CD4-positive, alpha-beta T cell treated with Interleukin-15 for 1 hour (primary cell): ENCODE measurements at places on chromosomes 12 and 14.

GRCh38 chr12:28413460-28414109, 223.3 kb downstream of the CCDC91 start:
- no peak for DNase-seq

DNA sequence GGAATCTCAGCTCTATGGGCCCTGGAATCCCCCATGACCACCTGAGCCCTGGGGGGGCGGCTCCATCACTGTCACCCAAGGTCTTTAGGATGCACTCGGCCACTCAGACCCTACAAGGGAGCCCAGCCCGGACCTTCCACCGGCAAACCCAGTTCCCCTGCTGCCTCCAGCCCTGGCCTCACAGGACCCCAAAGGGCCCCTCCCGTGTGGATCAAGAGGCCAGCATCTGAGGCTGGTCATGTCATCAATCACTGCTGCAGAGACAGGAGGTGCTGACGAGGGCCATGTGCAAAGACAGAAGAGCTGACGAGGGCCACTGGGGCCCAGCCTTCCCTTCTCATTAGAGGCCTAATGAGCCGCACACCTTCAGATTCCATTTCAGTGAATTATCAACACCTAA, 39.0 kb upstream of the SFSWAP start:
- no peak for DNase-seq

- DNase-seq = no peak
Observed at GRCh38 chr14:23062002-23062401, 4.7 kb upstream of the CDH24 start.

DNA sequence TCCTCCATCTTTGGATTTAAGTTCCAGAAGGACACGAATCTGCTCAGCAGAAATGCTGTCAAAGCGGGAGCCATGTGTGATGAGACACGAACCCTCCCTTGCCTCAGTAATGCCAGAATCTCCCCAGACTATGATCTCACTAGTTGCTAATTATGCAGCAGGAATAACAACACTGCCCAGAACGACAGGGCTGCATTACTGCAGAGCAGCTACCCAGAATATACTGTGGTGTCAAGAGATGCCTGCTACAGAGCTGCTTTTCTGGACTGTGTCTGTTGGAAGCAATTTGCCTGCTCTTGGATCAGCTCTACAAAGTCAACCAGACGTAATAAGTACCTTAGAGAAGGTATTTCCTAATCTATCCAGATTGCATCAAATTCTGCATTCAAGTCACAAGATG, 5.5 kb downstream of the CSRNP2 start:
- DNase-seq = no peak

DNA sequence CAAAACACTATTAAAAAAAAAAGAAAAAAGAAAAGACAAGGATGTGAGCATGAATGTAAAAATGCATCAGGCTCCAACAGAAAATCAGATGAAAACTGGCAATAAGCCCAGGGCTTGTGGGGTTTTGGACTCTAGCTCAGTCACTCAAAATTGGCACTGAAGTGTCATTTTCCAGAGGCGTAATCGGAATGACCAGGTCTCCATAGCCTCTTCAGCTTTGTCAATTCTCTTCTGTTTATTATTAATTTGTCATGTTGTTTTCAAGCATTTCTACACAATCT, 137.2 kb upstream of the TRHDE start:
- no peak for DNase-seq

- no peak for DNase-seq
Observed at GRCh38 chr12:70876952-70877351, 43.6 kb downstream of the PTPRR start.

- no peak for DNase-seq
Observed at GRCh38 chr14:23580152-23580926, 1.7 kb upstream of the JPH4 start.

- peak; percentile 1 for DNase-seq
Observed at GRCh38 chr14:104121142-104121541, 17.2 kb upstream of the KIF26A start.

- DNase-seq = no peak
Observed at GRCh38 chr12:113469224-113469948, 2.3 kb downstream of the LHX5 start.

DNA sequence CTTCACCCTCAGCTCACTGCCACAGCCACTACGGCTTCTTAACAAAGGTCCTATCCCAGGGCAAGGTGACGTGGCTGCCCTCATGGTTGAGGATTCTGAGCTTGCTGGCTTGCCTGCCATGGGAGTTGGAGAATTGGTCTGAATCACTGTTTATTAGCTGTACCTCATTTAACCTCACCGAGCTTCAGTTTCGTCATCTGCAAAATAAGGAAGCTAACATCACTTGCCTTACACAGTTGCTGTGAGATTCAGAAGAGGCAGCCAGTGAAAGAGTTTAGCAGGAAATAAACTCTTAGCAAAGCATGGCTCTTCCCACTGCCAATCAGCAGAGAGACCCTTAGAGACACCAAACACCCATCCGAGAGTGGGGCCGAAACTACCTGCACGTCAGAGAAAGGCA, 90.1 kb upstream of the KCNA1 start:
- no peak for DNase-seq

DNA sequence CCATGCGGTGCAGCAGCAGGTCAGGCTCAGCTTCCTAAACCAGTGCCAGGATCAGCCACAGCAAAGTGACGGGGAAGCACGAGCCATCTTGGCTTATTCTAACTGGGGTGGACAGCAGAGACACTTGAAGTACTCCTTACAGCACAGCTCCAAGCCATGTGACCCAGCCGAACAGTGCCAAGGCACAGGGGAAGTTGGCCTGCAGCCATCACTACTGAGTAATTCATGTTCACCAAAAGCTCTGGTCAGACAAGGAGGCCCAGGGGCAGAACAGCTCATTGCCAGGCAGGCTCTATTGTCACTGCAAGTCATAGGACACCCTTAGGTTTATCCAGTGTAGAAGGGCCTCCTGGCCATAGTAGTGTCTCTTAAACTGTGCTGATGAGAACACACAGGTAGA, 23.4 kb upstream of the SLC35F4 start:
- no peak for DNase-seq

DNA sequence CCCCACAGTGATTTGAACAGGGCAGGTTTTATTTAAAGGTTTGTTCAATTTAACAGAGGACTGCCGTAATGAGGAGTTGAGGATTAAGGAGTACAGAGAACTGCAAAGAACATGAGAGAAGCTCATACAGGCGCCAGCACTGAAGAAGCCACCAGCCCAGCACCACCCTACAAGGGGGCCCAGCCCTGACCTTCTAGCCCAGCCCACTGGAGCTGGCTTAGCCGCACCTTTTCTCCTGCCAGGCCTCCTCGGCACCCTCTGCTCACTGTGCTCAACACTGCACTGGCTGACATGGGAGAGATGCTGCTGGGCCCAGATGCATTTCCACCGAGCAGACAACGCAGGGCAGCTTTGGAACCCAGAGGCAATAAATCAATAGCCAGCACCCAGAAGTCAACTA, 36.5 kb upstream of the SFSWAP start:
- DNase-seq = no peak

GRCh38 chr12:55637467-55637866, 775 bp downstream of the OR10P1 start:
- DNase-seq = no peak

GRCh38 chr12:72098622-72099021, 160.0 kb downstream of the TPH2 start:
- DNase-seq = no peak

DNA sequence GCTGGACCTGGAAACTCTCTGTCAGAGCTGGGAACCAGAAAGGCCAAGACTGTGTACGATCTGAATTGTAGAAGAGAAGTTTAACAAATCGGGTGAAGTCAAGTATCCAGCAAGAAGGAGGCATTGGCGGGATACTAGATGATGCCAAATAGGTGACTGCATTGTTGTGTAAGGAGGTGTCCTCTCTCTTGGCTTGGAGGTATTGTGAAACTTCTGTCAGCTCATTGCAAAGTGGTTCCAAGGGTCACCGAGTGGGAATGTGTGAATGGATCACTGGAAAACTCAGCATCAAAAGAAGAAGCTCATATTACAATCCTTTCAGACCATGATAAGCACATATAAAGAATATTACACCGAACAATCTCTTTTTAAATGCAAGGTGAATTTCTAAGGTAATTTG, 11.7 kb downstream of the NAV3 start:
- no peak for DNase-seq

DNA sequence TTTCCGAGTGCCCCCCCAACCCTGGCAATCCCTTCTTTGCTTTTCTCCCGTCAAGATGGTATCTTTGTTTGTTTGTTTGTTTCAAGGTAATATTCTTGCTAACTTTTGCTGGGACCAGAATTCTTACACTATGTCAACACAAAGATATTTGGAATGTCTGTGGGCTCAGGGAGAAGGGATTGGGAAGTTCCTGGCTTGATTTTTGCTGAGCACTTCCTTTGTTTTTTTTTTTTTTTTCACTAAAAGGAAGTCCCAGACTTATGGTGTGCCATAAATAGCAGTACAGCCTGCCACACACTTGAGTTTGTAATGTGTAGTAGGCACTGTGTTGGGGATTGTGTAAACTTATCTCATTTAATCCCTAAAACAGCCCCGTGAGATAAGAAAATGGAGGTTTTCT, 11.2 kb upstream of the RNU6-7 start:
- no peak for DNase-seq

DNA sequence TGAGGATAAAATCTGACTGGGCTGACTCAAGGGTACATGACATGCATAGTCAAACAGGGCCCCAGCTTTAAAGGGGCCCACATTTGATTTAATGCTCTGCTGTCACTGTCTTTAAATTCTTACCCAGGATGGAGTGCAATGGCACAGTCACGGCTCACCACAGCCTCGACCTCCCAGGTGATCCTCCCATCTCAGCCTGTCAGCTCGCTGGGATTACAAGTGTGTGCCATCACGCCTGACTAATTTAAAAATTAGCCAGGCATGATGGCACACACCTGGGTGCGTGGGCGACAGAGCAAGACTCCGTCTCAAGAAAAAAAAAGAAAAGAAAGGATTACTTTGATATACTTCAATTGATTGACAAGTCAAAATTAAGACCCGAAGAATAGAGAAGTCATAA, 9.2 kb upstream of the PLBD1 start:
- DNase-seq = no peak

DNA sequence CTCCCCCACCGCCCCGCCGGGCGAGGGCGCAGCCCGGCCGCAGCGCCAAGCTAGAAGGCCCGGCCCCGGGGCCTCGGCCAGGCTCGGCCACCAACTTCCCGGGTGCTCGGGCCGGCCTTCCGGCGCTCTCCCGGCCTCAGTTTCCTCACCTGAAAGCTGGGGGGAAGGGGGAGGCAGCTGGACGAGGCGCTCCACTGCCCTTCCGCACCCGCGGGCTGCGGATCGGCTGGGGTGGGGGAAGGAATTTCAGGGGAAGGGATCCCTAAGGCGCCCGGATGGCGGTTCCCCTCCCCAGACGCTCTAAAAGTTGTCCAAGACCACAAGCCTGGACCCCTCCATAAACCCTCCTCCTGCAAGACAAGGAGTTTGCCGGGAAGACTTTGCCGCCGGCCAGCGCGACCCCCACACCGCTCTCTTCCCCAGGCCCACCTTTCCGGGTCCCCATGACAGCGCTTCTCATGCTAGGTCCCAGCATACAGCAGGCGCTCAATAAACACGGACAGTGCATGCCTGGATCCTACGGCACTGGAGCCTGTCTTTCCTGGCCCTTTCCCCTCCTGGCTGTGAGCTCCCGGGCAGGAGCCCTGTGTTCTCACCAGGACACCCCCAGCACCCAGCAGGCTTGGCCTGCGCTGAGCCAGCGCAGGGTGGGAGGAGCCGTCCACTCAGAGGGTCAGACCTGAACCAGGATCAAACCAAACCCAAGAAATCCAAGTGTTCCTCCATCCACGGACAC, 18.1 kb downstream of the BEGAIN start:
- no peak for DNase-seq

DNA sequence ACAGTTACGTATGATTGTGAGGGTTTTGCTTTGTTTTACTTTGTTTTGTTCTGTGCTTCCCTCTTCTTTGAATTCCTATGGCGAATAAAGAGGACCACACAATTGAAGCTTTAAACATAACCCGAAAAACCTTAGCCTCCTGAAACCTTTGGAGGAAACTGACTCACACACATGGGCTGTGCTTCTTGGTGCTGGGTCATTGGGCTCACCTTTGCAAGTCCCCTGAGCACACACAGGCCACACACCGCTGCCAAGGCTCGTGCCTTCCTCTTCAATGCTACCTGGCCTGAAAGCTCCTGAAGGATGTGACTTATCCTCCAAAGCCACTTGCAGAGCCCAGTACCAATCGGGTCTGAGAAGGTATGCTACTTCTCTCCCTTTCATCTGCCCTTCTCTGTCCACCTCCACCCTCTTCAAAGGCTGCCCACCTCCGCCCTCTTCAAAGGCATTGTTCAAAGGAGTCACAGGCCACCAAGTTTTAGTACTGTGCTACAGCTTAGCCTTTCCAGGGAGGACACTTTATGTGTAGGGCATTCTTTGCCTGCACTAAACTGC, 114.6 kb downstream of the FOXN3 start:
- no peak for DNase-seq

DNA sequence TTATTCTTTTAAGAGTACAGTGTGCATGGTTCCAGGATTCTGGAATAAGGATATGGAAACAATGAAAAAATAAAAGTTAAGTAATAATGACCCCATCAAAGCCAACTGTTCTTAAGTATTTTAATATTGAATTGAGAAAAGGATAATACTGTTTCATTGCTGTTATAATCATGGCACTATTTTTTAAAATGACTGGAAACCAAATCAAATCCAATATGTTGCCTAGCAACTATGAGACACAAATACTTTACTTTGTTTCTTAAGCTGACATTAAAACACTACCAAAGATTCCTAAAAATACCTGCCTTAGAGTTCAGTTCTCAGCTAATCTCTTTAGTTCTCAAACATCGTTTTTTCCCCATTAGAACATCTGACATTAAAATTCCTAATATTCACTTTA, 66.4 kb upstream of the OTOGL start:
- DNase-seq = no peak

GRCh38 chr14:103828315-103828967, 18.9 kb downstream of the PPP1R13B start:
- no peak for DNase-seq

DNA sequence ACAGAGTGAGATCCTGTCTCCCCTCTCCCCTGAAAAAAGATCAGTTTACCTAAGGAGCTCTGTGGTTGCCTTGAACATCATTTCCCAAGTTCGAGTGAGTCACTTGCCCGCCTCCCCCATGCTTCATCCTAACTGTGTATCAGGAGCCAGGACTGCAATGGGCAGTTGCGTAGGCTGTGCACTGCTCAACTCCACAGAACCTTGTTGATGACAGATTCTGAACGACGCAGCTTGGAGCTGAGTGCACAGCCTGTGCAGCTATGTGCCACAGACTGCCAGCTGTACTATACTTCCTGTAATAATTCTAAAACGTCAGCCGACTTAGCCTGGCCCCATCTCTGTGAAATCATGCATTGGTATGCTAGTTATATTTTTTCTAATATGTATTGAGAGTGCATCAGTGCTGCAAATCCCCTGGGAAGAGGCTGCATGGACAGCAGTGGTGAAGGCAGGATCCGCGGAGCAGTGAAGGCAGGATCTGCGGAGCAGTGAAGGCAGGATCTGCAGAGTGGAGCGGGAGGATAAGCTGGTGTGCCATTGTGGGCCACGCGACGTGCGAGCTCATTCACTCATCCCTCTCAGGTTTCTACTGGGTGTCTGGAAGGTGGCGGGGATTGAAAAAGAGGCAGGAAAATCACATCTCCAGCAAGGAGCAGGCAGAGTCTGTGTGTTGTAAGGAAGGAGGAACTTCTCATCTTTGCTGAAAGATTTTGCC, 80.8 kb downstream of the GALNT9 start:
- DNase-seq = no peak
